Frontal cortex (tissue), 4 donors: ENCODE measurements at places on chromosomes 2 and 18. TPM values are rescaled to one million over a fixed set of nuclear protein-coding genes. Genes with fewer than 3 reads are reported as not detected.

Gene NRP2
- total RNA-seq, result 26.1 TPM

Gene EXOC6B
- 232 TPM for total RNA-seq

Gene SPC25
- 5.3 TPM for total RNA-seq

Gene IL36A
- not detected for total RNA-seq

Gene C2orf66
- not detected for total RNA-seq
